T-helper 22 cell (primary cell): ENCODE measurements at places on chromosomes 13 and 19.
A peak's percentile ranks its signal among the peaks of the same experiment; 100 is the strongest.

GRCh38 chr13:105311094-105311493 lies 1224.4 kb downstream of the EFNB2 start:
- no peak for DNase-seq

GRCh38 chr13:113762075-113762474 lies 3.0 kb downstream of the TMEM255B start:
- DNase-seq = no peak

- no peak for DNase-seq
Observed at GRCh38 chr13:32496599-32497160, 41.9 kb downstream of the N4BP2L2 start.

- no peak for DNase-seq
Observed at GRCh38 chr19:16640951-16641350, 12.9 kb upstream of the MED26 start.

- no peak for DNase-seq
Observed at GRCh38 chr13:95160112-95160906, 140.9 kb downstream of the ABCC4 start.

DNA sequence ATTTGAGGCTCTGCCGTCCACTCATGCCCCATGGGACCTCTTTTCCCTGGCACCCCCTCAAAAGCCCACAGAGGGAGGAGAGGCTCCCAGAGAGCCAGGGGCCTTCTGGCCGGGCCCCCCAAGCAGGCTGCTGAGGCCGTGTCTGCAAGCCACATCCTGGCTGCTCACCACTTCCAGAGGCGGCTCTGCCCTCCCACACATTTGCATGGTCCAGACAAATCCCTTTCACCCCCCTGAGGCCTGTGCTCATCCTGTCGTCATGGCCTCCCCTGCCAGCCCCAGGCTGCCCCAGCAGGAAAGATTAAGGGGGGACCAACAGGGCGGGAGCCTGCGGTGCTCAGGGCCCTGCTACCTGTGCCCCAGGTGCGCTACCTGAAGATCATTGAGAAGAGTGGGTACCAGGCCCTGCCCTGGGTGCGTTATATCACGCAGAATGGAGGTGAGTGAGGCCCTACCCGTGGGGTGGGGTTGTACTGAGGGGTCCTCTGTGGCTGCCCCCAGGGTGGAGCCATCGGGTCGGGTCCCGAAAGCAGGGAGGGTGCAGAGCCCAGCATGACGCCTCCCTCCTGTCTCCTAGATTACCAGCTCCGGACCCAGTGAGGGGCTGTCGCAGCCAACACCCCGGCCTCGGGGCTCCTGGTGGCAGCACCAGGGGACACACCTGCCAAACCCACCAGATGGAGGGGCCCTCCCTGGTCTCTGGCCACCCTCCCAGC lies 36.3 kb downstream of the AP1M1 start:
- DNase-seq = no peak

- no peak for DNase-seq
Observed at GRCh38 chr13:85316506-85317025, 482.7 kb downstream of the SLITRK6 start.

DNA sequence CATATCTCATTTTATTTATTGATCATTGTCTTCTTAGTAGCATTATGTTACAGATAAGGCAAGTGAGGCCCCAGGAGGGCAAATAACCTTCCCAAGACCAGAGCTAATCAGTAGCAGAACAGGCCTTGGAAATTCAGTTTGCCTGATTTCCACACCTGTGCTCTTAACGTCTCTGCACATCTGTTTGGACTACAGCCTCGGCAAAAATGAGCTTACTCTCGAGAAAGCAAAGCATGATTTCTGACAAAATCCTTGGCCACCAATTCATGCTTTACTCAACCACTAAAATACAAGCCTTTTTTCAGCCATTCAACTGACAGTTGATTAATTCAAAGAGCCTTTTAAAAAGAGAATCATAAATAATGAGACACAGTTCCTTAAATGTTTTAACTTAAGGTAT lies 309.3 kb upstream of the HTR2A start:
- no peak for DNase-seq

DNA sequence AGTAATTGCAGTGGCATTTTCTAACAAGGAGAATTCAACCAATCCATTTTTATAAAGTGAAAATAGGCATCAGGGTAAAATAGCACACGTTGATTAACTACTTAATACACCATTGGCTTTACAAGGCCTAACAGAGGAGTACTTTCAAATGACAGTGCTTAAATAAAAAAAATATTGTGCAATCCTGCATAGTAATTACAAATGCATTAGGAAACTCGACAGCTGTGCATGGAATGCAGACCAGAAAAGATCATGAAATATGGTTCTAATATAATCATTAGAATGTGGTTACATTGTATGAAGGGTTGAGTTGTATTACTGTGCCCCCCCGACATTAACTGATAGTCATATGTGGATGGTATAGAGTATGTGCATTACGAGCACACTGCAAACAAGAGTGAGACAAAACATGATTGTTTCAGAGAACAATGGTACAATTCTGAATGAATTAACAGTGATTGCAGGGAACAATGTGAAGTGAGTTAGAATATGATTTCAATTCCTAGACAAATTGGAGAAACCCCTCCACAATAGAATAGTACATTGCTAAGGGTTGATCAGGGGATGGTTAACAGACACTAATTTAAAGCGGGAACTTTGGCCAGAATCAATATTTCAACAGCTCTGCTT lies 270.6 kb downstream of the GPC5 start:
- no peak for DNase-seq

GRCh38 chr13:25502031-25502430 lies 130.3 kb downstream of the ATP8A2 start:
- DNase-seq = no peak

DNA sequence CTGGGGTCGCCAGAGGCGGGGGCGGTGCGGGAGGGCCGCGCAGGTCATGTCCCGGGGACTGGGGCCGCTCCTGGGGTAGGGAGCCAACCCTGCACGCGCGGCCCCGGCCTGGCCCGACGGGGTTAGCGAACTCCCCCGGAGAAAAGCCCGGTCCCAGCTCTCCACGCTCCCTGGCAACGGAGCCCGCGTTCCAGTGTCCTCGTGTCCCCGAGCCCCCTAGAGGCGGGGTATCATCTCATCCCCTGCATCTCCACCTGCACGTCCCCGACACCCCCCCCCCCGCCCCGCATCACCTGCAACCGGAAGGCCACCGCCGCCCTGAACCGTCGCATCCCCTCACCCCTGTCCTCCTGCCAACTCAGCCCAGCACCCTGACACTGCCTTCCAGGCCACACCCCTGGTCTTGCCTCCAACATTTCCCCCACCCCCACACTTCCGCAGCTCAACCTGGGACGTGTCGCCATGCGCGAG lies 2.7 kb downstream of the WDR88 start:
- DNase-seq = peak; percentile 5

DNA sequence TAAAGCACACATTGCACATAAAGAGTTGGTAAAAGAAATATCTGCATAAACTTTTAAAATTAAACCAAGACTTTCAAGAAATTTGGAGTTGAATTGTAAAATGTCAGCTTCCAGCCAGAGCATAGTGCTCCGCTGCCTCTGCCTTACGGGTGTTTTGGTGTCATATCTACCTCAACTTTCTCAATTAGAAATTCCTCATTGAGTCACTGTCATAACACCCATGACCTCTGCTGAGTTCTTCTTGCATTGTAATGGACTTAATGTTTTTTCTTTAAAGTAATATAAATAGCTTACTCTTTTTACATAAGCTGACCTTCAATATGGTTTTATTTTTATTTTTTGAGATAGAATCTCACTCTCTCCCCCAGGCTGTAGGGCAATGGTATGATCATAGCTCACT lies 551.0 kb upstream of the NBEA start:
- no peak for DNase-seq

GRCh38 chr13:107518780-107519179 lies 696.6 kb downstream of the LIG4 start:
- DNase-seq = no peak

DNA sequence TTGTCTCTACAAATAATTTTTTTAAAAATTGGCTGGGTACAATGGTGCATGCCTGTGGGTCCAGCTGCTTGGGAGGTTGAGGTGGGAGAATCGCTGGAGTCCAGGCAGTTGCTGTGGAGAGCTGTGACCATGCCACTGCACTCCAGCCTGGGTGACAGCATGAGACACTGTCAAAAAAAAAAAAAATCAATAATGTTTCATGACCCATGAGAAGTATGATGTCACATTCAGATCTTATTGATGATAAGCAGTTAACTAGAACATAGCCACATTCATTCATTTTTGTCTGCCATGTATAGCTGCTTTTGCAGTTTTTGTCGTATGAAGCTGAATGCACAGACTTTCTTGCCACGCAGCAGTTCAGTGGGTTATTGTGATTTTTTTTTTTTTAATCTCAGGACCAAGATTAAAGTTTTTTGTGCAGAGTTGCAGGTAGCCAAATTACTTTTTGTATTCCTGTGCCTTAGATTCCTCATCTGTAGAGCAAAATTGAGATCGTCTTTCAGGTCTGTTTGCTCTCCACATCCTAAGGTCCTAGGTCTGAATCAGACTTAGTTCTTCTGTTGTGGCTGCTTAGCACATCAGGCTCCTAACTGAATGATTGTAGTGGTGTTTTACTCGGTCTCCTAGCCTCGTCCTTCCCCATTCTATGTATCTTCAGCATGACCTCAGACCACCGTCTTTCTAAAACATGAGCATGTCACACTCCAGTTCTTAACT lies 145.2 kb downstream of the GGACT start:
- no peak for DNase-seq

- no peak for DNase-seq
Observed at GRCh38 chr19:12800466-12800770, 1.2 kb downstream of the PRDX2 start.

GRCh38 chr13:52852444-52852843 lies 4.0 kb upstream of the PCDH8 start:
- DNase-seq = no peak

- no peak for DNase-seq
Observed at GRCh38 chr13:49308097-49308875, 60.6 kb downstream of the CDADC1 start.

DNA sequence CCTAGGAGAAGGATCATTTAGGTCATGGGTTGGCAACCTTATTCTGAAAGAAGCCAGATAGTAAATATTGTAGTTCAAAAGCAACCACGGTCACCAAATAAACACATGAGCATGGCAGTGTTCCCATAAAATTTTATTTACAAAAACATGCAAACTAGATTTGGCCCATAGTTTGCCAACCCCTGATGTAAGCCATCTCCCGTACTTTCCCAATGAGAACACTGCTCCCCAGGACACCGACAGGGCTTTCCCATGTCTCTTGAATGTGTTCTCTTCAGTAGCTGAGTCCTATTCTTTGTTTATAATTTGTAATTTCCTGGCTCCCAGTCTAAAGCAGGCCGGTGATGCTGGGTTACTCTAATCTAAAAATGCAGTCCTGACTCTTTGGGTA lies 239.6 kb downstream of the LHFPL6 start:
- DNase-seq = no peak

GRCh38 chr19:12867120-12868099 lies 13.8 kb downstream of the DNASE2 start:
- DNase-seq = no peak

DNA sequence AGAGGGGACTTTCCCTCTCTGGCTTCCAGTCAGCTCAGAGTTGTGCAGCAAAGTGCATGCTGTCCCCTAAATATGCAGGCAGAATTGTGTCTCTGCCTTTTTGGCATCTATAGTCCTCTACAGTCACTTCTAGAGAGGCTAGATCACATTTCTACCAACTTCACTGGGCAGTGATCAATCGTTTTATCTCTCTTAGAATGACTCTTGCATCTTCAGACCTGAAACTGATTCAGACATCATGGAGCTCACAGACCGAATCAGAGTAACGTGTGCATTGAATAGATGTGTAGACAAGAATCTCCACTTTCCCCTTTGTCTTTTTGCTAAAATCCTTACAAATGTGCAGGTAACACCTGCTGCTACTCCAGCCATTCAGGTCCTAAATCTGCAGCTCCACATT lies 6.2 kb downstream of the ZNF253 start:
- no peak for DNase-seq
